ENCODE measurements at places on chromosomes 12 and 14.

- no peak for DNase-seq
Observed at GRCh38 chr12:1307796-1308195, 286.6 kb downstream of the FBXL14 start.

DNA sequence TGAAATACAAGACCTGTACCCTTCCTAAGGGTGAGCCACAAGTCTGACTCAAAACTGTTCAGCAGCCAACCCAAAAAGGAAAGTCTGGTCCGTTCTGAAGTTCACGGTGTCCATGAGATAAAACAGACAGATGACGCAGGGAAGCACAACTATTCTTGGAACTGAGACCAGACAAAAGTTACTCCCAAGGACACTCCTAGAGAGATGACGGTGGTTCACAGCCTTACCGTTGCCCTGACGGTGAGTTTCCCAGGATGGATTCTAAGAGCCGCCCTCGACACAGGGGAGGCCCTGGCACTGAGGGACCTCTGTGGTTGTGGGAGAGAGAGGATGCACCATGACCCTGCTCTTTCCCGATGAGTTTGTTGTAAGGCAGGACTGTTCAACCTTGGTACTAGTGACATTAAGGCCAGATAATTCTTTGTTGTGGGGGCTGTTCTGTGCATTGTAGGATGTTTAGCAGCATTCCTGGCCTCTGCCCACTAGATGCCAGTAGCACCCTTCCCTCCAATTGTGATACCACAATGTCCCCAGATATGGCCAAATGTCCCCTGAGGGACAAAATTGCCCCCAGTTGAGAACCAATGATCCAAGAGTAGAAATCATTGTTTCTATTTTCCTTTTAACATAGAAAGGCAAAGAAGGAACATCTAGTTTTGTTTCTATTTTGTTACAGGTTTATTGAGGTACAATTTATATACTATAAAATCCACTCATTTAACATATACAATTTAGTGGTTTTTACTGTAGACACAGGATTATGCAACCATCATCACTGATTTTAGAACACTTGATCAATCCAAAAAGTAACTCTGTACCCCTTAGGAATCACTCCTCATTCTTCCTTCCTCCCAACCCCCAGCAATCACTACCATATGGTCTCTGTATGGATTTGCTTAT is 23.0 kb downstream of the OR10P1 start:
- DNase-seq, result peak; percentile 5

DNA sequence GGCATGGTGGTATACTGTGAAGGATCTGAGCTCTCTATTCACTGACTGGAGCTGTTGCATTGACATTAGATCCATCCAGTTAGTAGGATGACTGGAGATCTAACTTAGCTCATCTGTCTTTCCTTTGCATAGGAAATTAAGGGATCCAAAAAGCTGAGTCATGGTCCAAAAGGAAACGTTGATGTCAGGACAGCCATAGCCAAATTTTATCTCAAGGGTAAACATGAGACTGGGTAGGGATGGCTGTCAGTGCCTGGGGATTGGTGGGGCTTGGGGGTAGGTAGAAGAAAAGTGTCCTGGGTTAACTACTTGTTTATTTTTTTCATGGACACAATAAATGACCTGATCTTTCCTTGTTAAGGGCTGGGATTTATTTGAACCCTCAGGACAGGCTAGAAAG is 4.6 kb downstream of the FAM177A1 start:
- DNase-seq, result peak; percentile 54

- DNase-seq, result no peak
Observed at GRCh38 chr12:94614288-94614721, 36.1 kb downstream of the TMCC3 start.

- peak; percentile 4 for DNase-seq
Observed at GRCh38 chr12:26555139-26555538, 277.9 kb downstream of the ITPR2 start.

- no peak for DNase-seq
Observed at GRCh38 chr12:130412384-130412783, 74.7 kb downstream of the PIWIL1 start.

DNA sequence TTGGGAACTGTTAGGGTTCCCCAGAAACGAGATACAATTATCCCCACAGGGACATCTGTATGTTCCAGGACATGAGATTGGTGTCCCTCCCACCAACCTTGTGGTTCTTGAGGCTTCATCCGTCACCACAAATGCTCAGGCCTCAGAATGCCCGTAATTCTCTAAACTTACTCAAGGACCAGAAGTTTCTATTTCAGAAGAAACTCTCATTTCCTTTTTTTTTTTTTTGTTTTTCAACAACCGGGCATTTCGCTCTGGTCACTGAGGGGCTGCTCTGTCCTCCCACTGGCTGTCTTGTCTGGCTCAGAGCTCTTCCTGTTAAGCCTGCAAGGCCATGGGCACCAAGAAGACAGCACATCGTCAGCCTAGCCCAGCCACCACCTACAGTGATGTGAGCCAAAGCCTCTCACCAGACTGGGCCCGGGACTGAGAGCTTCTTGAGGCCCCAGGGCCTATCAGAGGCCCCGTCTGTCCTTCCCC is 36.2 kb downstream of the VDR start:
- DNase-seq, result no peak

- DNase-seq, result peak; percentile 33
Observed at GRCh38 chr12:3228552-3228951, 151.4 kb downstream of the TSPAN9 start.

DNA sequence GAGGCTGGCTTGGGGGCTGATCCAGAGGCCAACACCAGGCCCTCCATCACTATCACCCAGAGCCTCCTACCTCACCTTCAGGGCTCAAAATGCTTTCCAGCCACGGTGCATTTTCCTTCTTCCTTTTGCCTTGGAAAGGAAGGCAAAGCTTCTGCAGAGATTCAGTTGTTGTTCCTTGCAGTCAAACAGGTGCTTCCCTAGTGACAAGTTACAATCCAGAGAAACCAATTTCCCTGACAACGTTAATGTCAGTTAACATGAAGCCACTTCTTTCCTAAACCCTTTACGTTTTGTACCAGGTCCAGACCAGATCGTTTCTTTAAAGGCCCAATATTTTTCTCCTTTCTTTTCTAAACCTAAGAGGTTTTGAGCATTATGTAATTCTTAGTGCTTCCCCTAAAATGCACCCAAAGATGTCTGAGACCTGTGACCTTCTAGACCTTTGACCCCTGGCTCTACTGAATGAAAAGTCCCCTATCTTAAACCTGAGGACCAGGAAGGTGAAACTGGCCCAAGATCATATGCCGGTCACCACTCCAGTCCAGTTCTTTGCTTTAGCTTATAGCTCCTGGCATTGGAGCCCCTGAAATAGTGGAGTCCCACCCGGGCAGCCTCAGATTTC is 211.5 kb downstream of the SLC41A2 start:
- DNase-seq, result no peak

DNA sequence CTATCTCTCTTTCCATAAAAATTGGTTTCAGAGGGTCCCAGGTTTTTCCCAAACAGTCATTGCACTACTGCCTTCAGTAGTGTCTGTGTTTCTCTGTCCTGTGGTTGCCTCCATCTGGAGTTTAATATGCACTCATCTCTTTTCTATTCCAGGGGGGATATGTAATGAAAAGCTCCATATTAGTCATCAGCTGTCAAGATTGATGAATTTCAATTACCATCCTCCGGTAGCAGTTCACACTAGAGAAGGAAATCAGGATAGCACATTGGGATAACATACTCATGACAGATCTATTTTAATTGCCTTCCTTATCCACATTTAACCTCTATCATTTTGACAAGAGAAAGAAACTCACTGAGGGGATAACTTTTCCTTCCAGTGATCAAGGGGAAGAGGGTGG is 589.0 kb upstream of the SEL1L start:
- no peak for DNase-seq

DNA sequence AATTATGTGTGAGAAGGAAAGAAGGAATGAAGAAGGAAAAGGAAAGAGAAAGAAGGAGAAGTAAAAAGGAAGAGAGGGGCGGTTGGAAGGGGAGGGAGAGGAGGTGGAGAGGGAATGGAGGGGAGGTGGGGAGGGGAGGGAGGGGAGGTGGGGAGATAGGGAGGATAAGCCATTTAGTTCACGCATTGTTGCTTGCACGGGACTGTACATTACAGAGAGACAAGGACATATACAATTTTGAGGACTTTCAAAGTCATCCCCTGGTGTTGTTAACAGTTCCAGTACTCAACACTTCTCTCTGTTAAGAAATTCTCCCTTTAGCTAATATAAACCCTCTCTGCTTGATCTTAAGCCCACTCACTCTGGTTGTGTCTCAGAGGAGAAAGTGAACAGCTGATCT is 312.5 kb downstream of the GRIN2B start:
- DNase-seq, result no peak

DNA sequence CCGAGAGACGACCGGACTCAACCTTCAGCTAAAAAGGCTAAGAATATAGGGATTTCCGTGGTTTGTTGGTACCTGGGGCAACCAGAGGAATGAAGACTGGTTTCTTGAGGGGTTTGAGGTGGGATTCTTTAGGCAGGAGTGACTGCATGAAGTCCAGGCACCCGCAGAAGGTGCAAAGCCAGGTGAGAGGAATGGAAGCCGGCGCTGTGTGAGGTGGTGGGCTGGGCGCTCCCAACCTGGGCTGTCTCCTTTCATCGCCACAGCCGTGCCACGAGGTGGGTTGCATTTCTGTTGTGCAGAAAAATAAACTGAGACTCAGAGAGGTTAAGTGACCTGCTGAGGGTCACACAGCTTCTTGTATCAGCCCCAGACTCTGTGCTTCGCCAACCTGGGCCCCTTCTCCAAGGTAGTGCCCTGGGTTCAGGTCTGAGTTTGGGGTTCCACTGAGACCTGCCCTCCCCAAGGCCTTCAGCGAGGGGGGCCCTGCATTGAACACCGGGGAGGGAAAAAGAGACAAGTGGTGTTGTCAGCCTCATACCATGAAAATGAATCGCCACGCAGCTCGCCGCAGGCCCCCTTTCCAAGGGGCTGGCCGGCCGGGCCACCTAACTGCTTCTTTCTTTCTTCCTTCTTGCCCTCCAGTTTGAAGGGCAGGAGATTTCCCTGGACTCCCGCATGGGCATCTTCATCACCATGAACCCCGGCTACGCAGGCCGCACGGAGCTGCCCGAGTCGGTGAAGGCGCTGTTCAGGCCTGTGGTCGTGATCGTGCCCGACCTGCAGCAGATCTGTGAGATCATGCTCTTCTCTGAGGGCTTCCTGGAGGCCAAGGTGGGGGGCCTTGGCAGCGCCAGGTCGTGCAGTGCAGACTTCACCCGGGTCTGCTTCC is 88.4 kb downstream of the DNAH10 start:
- no peak for DNase-seq

DNA sequence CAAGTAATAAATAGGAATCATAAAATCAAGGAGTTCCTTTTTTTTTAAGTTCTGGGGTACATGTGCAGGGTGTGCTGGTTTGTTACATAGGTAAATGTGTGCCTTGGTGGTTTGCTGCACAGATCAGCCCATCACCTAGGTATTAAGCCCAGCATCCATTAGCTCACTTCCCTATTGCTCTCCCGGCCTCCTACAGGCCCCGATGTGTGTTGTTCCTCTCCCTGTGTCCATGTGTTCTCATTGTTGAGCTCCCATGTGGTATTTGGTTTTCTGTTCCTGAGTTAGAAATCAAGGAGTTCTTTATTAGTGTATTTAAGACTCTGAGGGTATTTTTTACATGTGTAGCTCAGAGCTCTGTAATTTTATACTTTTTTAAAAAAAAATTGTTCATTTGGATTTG is 86.0 kb downstream of the SCFD1 start:
- no peak for DNase-seq

DNA sequence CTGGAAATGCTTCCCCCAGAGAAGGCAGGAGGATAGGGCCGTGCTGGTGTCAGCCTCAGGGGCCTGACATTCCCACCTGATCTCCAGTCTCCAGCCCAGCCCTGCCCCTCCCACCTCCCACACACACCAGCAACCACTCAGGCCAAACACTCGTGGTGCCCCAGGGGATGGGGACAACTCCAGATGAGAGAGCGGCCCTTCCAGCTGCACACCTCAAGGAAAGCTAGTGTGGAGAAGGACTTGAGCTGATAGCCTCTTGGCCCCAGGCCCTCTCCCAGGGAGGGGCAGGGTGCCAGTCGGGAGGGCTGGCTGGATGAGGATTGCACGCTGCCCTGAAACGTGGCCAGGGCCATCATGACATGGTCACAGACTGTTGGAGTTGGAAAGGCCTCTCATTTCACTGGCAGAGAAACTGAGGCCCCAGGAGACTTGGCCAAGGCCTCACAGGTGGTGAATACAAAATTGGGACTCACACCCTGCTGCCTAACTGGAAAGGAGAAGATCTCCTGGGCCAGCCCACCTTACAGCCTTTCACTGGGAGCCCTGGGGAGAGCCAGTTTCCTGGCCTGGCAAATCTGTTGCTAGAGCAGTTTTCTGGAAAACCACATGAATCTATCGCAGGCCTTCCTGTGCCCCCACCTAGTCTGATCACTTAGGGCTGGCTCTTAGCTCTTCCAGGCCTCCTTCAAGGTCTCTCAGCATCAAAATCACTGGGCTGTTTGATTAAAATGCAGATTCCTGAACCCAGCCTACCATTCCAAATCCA is 52.1 kb downstream of the IRF2BPL start:
- DNase-seq, result no peak

DNA sequence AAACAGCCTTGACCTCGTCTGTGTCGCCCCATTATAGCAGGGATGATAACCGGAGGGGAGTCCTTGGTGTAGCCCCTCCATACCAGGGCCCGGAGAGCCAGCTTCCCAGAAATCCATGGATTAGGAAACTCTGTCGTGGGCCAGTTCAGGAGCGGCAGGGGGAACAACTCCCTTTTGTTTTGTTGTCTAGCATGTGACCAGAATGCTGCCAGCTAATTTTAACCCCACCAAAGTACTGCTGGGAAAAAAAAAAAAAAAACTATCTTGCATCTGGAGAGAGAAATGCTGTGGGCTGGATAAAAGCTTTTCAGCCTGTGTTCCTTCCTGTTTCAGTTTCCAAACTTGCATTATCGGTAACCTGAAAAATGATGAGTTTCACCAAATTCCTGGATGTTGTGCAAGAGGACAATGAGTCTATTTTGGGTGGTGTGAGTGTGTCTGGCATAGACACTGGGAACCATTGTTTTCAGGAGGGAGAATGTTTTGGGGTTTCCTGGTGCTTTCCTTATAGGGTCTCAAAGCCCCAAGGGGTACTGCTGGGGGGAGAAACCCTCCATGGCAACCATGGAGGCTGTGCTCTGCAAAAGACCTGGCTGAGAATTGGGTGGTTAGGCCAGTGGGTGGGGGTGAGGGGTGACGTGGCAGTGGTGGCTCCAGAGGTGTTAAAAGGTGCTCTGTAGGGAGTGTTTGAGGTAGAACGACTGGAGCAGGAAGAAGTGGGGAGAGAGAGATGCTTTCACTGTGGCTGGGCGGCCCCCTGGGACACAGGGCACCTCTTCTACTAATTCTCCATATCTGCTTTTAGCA is 14.9 kb upstream of the IRF2BPL start:
- peak; percentile 99 for DNase-seq

DNA sequence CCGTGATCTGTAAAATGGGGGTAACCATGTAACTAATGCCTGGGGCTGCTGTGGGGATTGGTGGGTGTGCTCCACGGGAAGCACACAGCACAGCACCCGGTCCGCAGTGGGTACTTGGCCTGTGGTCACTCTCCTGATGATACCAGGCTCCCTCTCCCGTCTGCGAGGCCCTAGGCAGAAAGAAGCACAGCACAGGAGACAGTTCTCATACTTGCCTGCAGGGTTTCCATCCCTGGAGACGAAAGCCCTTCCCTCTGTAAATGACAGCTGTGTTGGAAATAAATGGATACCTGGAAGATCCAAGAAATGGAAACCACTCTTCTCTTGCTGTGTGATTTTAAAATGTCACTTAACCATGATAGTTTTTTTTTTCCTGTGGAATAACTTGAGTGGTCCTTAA is 7.9 kb upstream of the PRMT8 start:
- DNase-seq, result no peak

GRCh38 chr14:50758945-50759344 is 72.0 kb downstream of the NIN start:
- peak; percentile 65 for DNase-seq

- DNase-seq, result no peak
Observed at GRCh38 chr14:79680087-79680486, 531.2 kb downstream of the DIO2 start.

Measured in AG10803 (cell line).